ENCODE measurements at places on chromosomes 7 and 10. TPM values are rescaled to one million over a fixed set of nuclear protein-coding genes. Genes with fewer than 3 reads are reported as not detected.
A peak's percentile ranks its signal among the peaks of the same experiment; 100 is the strongest.

DNA sequence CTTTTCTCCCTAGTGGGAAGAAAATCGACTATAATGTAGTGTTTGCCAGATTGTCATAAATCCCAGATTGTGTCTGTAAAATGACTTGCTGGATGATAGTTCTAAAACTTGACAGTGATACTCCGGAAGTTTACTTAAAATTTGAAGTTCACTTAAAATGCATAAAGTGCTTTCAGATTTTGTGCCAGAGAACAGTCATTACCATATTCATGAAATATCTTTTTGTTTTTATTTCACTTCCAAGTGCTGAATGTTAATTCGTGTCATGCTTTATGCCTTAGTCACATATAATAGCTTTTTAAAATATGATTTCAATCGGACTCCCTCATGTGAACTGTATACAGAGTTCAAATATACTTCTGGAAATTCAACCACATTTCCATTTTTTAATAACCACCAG is 30.4 kb downstream of the PRPF18 start:
- DNase-seq: no peak

CYP2E1 gene
- 0.36 TPM for polyA plus RNA-seq

DNA sequence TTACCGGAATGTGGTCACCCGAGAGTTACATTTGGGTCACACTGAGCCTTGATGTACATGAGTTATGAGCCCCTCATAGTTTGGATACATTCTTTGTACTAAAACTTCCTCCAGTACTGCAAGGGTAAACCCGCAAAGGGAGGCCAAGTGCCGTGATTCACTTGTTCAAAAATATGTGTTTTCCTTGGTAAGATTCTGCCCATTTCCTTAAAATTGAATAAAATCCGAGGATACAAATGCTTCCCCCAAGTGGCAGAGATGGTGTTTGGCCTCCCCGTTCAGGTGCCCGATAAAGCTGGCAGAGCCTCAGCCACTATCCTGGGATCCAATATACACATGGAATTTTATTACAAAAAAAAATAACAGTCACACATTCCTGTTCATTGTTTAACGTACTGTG is 268.3 kb downstream of the DIP2C start:
- no peak for DNase-seq

- no peak for DNase-seq
Measured at GRCh38 chr10:24382596-24382978, 173.6 kb downstream of the KIAA1217 start.

DNA sequence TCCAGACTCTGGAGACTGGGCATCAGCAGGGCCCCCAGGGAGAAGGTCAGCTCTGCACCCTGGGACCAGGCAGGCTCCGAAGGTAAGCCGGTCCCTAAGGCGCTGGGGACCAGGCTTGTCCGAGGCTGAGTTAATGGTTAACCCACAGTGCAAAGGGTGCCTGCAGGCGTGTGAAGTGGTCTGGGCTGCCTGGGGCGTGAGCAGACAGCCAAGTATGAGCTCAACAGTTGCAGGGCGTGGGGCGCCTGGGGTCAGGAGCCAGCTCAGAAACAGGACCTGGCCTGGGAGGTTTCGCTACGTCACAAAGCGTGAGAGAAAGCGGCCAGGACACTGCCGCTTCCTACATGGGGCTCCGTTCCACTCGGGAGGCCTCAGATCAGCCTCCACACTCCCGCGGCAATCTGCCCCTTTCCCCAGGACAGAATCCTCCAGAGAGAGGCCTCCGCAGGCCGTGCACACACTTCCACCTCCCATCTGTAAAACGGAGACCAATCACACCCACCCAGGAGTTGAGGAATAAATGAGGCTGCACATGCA is 16.0 kb downstream of the PDGFA start:
- peak; percentile 62 for DNase-seq

MCM10 gene
- 0.07 TPM for polyA plus RNA-seq

- DNase-seq: no peak
Measured at GRCh38 chr10:12375076-12375504, 25.7 kb downstream of the CAMK1D start.

DNA sequence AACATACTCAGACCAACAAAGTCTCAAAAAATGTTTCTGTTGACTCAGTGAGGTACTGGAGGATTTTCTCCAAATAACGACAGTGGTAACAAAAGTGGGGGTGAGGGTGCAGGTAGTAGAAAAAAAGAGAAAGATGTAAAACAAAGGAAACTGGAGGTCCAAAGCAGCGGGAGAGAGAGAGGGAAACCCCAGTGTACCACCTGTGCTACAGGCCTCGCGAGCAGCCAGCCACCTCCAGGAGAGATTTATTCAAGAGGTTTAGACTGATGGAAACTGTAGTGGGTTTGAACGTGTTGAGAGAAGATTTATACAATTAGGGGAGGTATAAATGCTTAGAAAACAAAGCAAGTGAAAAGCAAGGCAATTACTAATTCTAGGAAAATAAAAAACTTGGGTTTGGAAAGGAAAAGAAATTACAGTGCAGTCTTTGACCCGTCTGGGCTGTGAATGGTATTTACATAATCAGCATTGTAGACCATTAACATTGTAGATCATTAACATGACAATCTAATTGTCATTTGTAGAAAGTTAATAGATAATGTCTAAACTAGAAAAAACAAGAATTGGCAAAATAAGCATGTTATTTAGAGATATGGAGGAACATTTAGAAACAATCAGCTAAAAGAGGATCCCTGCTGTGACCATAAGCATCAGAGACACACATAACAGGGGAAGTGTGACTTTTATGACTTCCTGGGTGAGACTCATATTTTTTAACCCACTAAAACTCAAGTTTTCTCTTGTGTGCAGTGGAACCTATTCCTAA is 180.0 kb downstream of the RELN start:
- DNase-seq: no peak

GRCh38 chr7:142759433-142759832 is 10.2 kb downstream of the PRSS1 start:
- DNase-seq: no peak

DNA sequence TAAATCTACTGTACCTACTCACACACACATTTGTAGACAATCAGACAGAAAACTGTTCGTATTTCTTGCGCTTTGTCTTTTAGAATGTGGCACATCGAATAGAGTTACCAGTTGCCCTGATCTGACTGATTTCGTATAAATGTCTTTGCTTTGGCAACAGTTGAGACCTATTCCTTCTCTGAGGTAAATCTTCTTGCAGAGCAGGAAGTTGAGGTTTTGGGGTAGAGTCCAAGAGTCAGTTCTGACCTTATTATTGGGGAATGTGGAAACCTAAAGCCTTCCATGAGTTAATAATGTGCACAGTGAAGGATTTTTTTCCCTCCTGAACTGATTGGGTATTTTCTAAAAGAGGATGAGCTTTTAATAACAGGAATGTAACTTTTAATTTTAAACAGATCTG is 135.3 kb downstream of the KIAA1217 start:
- DNase-seq: no peak

- DNase-seq: no peak
Measured at GRCh38 chr10:107966826-107967225, 802.3 kb upstream of the SORCS1 start.

DNA sequence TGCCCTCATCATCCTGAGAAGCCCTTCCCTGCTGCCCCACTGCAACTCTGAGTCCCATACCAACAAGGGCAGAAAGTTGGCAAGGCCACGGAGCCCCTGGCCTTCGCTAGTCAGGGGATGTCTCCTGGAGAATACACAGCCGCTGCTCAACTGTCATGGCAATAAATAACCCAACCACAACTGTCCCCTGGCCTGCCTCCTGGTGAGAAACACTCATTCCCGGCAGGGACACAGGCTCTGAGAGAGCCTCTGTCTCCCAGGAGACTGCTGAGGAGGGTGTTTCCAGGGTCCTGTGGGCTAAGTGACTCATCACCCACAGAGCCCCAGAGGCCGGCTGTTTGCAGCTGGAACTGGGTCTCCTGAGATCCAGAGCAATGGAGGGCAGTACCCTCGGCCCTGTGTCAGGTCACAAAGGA is 354.1 kb downstream of the TNS3 start:
- DNase-seq: no peak

GRCh38 chr7:2117646-2118045 is 115.1 kb downstream of the MAD1L1 start:
- DNase-seq: no peak

- DNase-seq: no peak
Measured at GRCh38 chr10:113369365-113369694, 183.5 kb upstream of the HABP2 start.

DNA sequence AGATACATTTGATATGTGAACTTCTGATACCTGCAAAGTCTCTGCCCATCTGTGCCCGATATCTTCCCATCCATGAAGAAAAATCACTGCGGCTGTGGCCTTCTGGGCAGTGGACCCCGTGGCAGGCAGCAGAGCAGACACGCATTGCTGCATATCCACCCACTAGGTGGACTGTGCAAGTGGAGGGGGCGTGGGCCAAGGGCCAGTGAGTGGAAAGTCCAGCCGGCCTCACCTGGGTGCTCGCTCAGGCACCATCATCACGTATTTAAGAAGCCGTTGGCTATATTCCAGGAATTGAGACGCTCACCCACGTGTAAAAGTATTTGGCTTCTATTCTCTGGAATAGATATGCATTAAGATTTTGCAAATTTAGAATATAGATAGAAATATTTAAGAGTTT is 30.8 kb upstream of the SLC13A1 start:
- DNase-seq: no peak

PAX2 gene
- polyA plus RNA-seq: not detected

GRCh38 chr7:106610996-106611886 is 49.7 kb downstream of the CCDC71L start:
- no peak for DNase-seq

DNA sequence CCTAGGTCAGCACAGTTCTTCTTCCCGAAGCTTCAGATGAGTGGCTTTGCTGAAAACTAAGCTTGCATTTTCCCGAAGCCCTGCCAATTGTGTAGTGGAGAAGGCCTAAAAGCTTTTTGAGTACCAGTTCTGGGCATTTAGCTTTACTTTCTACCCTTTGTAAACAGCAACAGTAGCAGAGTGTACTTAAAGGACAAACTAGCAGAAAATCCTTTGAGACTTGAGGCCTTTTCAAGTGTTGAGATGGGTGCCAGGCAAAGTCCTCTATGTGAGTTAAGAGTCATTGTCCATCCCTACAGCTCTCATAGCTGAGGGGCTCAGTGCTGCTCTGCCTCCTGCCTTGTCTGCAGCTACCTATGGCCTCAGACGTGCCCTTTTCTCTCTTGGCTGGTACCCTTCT is 368.2 kb downstream of the CCSER2 start:
- no peak for DNase-seq

WNT8B gene
- not detected for polyA plus RNA-seq

Measured in right cardiac atrium (tissue), 5 donors.